Activated T-cell treated with anti-CD3 and anti-CD28 coated beads, Interleukin-2, amount 50 U/mL, for 48 hours (primary cell): ENCODE measurements at places on chromosomes 12 and 14.
A peak's percentile ranks its signal among the peaks of the same experiment; 100 is the strongest.

DNA sequence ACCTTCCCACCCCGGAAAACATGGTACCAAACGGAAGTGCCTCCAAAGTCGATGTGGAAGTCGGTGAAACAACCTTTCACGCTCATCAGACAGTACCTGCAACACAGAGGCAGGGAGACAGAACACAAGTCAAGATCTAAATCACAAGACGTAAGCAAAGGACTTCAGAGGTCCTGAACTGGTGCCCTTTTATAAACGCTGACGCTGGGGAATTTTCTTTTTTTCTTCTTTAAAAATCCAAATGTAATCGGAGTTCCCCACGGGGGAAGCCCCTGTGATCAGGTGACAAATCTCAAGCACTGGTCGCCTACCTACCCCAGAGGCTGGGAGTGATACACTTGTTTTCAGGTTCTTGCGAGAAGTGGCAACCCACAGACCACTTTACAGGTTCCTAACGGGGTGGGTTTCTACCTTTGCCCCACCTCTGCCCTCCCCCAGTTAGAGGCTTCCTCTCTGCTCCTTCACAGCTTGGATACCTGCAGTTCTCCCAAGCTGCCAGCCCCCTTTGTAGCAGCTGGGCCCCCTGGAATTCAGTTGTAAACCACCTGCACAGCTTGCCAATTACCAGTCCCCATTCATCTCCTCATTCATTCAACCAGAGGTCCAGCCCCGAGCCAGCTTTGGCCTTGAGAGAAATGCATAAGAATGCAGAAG, 46.2 kb downstream of the KDM2B start:
- peak; percentile 54 for DNase-seq

- peak; percentile 16 for DNase-seq
Measured at GRCh38 chr14:77965919-77966435, 166.1 kb downstream of the ADCK1 start.

DNA sequence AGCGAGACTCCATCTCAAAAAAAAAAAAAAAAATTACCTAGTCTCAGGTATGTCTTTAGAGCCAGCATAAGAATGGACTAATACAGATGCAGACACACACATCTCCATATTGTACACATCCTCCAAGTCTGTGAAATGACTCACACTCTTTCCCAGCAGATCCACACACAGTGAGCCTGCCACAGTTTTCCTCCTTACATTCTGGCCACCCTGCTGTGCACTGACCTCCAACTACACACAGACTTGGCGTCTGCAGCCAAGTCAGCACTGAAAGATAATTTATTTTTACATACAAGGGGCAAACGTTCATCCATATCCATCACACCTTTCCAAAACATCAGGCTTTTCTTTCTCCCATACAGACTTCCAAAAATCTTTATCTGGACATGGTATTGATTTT, 115.9 kb downstream of the SLC25A21 start:
- DNase-seq, result no peak

GRCh38 chr12:1590221-1590979, 4.0 kb downstream of the FBXL14 start:
- DNase-seq, result no peak

DNA sequence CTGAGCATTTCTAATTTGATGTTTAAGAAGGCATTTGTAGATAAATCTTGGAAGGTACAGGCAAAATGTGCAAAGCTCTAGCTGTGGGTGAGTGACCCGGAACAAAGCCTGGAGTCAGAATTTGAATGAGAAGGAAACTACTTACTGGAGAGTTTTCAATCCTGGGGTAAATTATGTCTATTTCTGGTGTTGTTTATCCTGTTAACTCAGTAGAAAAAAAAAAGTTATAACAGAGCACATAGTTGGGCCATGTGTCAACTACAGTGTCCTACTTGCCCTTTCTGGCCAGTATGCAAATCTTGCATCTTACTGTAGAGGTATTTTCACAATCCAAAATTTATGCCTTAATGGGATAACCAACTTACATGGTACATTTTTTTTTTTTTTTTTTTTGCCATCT, 182.3 kb downstream of the SYNE2 start:
- DNase-seq, result no peak

GRCh38 chr12:50612882-50613281, 108.1 kb downstream of the DIP2B start:
- DNase-seq, result no peak
